Fibroblast of the aortic adventitia (primary cell): ENCODE measurements at places on chromosomes 11 and 22.

- DNase-seq = no peak
These were observed 29.2 kb downstream of the GRAMD4 start for GRCh38 chr22:46649141-46650077.

GRCh38 chr22:46393873-46394272 lies 58.4 kb downstream of the TRMU start:
- no peak for DNase-seq

GRCh38 chr11:25899617-25900160 lies 432.2 kb upstream of the ANO3 start:
- no peak for DNase-seq

DNA sequence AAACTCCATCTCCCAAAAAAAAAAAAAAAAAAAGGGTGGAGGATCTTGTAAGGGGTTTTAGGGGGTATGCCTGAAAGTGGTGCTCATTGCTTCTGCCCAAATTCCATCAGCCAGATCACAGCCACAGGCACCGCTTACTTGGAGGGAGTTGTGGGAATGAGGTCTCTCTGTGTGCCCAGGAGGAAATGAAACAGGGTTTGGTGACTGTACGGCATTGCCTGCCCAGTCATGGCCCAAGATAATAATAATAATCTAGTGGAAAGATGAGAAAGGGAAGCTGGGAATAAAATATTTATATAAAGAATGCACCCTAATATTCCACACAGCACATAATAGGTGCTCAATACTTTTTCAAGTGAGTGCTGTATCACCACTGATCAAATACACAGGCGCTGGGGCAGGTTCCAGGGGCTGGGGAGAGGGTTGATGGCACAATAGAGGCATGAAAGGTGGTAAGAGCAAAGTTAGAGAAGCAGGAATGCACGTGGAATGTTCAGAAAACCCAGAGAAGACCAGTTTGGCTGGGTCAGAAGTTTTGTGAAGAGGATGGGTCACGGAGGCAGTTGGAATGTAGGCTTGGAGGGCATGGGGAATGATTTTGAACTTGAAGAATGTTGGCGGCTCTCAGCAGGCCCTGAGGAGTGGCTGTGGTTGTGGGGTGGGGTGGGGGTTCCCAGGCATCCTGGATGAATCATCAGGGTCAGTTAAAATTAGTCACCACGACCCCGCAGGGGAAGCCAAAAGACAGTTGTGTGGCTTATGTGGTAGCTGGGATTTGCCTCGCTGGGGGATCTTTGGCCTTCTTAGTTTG lies 12.5 kb upstream of the MB start:
- DNase-seq = peak; percentile 99
